Activated CD8-positive, alpha-beta memory T cell treated with anti-CD3 and anti-CD28 coated beads for 1 hour (primary cell): ENCODE measurements at places on chromosomes 7 and 10.

DNA sequence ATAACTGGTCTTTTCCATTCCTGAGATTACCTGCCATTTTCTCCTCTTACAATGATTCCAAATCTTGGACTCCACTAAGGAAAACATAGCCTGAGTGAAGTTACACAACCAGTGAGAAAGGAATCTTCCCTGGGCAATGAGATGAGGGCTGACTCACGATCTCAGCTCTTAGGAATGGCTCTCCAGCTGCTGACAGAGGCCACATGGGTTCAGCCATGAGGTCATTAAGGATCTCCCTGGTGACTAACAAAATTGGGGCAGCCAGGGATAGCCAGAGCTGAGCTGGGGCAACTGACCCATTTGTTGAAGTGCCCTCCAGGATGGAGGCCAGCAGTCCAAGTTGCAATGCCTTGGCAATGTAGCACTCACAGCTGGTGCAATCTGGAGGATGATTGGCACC, 78.7 kb upstream of the MKLN1 start:
- DNase-seq: no peak

DNA sequence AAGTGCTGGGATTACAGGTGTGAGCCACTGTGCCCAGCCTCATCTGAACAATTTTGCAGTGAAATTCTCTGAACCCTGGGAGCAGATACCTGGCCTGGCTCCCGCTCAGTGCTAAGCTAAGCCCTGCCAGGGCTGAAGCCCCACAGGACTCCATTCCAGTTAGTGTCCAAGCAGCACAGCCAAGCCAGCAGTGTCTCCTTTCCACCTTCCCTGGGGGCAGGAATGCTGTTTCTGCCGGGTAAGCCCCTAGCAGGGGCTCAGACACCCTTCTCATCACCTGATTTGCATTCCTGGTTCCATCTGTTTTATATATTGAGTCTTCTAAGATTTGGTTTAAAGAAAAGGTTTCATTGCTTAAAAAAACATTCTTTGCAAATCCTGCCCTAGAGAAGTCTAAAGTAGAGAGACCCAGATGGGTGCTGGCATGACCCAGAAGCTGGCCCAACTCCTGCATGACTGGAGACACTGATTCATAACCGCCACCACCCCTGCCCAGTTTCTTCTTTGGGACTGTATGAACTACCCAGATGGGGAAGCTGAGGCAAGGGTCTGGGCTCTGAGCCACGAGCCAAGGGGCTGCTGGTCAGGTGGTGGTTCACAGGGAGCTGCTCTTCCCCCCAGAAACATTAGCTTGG, 14.0 kb downstream of the SLC13A4 start:
- DNase-seq: no peak

- no peak for DNase-seq
These were observed 161.9 kb upstream of the WNT16 start for GRCh38 chr7:121166916-121167315.

DNA sequence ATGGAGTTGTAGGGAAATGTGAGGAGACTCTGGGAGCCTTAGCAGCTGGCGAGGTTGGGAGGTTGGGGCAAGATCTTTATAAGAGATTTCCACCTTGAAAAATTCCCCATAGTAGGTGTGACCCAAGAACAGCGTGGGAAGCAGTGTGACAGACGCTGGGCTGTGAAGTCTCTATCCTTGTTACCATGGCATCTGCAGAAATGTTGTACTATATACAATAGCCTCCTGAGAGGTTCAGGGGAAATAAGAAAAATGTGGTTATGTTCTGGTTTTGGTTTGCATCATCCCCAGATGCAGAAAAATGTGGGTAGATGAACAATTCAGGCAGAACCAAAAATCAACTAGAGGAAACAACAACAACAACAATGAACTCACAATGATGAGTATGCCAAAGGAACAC, 498.6 kb downstream of the SH2D4B start:
- DNase-seq: no peak

DNA sequence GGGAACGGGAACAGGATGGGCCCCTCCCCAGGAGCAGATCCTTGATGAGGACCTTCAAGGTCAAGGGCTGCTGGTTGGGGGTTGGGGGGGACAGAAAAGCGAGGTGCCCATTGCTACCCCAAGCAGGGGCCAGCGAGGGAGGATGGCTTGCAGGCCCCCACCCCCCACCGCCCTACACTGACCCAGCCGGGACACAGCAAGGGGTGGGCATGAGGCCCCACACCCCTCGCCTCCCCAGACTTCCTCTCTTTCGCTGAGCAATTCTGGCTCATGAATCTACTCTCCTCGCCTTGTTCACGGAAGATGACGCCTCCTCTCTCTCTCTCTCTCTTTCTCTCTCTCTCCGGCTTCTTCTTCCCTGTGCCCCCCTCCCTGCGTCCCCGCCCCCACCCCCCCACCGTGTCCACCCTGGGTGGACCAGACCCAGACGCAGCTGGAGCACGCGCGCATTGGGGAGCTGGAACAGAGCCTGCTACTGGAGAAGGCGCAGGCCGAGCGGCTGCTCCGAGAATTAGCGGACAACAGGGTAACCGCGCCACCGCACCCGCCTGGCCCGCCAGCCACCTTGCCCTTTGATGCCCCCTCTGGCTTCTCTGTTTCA, 81.1 kb upstream of the GTF2IRD1 start:
- DNase-seq: no peak

DNA sequence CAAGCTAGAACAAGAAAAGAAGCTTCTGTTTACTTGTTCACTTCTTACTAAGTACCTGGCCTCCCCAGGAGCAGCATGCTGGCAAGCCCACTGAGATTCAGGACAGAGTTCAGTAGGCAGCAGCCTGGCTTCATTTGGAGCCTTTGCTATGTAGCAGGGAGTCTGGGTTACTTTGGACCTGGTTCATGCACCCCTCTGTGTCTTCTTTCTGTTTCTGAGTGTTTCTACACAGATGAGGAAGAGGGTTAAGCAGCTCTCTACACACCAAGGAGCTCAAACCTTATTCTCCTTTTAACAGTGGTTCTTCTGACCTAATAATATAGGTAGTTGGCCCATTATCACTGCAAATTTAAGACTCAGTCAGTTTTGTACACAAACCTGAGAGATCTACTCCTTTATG, 152.9 kb downstream of the ARID5B start:
- DNase-seq: no peak

DNA sequence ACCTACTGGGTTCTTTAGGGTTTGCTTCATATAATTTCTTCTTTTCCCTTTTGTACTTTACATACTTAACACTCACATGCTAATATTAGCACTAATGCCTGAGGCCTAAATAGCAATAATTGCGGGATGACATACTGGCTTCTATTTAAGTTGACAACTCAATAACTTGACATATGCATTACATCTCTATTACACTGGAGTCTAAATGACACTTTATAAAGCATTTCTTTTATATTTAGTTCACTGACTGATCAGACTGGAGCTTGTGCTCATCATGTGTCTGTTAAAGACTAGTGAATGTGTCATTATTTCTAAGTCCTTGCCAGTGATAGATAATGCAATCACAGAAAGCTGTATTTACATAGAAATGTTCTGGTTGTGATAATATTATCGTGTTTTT, 472.1 kb upstream of the SEMA3A start:
- no peak for DNase-seq

- no peak for DNase-seq
These were observed 457 bp downstream of the NSUN5 start for GRCh38 chr7:73308074-73308664.

DNA sequence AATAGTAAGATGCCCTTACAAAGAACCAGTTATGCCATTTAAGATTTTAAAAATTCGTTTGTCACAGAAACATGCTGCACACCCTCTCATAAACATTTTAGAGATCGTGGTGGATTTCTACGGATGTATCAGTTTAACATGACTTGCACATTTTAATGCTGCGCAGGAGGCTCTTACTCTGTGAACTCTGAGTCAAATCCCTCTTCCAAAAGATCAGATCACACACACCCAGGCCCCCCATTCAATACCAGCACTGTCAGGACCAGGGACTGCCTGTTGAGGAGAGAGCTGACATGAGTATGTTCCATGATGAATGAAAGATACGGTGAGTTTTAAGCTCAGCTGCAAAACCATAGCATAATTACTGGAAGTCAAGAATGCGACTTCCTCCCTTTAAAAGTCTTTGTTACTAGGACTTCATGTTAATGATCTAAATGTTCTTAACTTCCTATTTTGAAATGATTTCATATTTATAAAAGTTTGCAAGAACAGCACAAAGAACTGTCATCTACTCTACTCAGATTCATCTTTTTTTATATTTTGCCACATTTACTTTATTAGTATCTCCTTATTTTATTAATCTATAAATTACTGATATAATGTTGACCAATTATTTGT, 500.2 kb downstream of the GLRX3 start:
- DNase-seq: no peak

- no peak for DNase-seq
These were observed 29.7 kb downstream of the GBX1 start for GRCh38 chr7:151137791-151138152.

- DNase-seq: no peak
These were observed 2.2 kb downstream of the PRRT4 start for GRCh38 chr7:128359336-128359735.

- no peak for DNase-seq
These were observed 22.3 kb upstream of the TMEM72 start for GRCh38 chr10:44888886-44889285.

- DNase-seq: no peak
These were observed 6.4 kb downstream of the KNDC1 start for GRCh38 chr10:133166504-133166827.

DNA sequence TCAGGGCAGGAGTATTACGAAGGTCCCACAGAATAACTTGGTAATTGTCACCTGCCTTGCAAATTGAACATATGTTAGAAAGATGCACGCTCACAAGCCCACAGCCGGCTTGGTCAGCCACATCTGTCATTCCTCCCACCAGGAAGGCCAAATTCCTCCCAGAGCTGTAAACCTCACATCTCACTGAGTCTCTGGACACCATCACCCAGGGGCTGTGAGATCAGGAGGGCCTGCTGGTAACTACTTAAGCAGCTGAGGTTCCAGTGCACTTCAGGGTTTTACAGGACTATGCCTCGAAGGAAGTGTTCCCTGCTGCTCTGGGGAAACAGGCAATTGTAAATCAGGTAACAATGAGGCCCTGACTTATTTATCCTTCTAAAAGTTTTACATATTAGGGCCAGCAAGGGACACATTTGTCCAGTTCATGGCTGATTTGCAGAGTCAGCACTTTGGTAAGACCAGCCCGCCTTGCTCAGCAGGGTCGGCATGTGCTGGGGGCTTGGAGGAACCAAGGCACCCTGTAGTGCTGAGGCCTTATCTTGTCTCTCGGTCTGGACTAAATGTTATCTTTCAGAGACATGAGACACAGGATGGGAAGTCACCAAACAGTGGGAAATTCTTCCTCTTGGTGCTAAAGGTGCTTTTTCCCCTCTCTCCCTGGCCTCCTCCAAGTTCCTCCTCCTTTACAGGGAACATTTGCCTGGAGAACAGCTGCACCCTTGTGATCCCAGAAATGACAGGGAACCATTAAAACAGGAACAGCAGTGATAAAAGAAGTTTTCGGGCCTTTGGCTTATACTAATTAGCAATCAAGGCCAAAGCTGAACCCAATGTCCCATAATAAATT, 34.3 kb downstream of the PYROXD2 start:
- DNase-seq: no peak

- DNase-seq: no peak
These were observed at the start of gene TBX20 for GRCh38 chr7:35253710-35254495. TBX20 (minus strand) TSS chr7:35254100; CDS start chr7:35253620, 480 bp downstream.

GRCh38 chr10:108812296-108812695, 1111.0 kb downstream of the XPNPEP1 start:
- no peak for DNase-seq

DNA sequence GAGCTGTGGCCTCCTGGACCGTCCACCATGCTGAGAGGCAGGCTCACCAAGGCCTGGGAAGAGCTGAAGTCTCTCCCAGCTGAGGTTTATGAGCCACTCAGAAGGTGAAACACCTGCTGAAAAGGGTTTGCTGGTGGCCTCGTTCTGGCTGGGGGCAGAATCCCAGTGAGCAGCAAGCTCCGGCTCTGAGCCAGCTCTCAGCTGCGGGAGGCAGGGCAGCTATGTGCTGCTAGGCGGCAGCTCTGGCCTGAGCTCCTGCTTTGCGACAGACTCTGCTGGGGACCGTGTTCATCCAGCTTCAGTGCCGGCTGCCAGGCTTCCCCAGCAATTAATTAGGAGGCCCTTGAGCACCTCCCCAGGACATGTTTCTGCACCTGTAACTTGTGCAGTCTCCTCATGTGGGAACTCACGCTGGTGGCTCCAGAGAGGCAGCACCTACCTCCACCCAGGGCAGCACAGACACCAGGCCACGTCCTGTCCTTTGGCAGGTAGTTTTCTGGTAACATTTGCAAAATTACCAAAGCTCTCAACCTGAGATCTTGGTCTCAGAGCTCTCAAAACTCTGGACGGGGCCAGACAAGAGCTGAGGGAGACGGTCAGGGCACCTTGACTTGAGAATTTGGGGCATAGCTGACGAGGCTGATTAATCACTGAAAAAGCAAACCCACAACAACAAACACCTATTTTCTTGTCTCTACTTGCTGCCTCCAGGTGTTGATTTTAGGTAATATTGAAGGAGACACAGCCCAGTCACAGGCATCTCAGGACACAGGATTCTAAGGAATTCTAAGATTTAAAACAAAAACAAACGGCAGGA, 185.0 kb downstream of the TCERG1L start:
- no peak for DNase-seq

GRCh38 chr10:104807581-104808310, 166.7 kb downstream of the SORCS3 start:
- no peak for DNase-seq

GRCh38 chr10:79444199-79445119, 965 bp downstream of the ZCCHC24 start:
- no peak for DNase-seq

GRCh38 chr7:44195889-44196288, 4.9 kb upstream of the YKT6 start:
- no peak for DNase-seq

DNA sequence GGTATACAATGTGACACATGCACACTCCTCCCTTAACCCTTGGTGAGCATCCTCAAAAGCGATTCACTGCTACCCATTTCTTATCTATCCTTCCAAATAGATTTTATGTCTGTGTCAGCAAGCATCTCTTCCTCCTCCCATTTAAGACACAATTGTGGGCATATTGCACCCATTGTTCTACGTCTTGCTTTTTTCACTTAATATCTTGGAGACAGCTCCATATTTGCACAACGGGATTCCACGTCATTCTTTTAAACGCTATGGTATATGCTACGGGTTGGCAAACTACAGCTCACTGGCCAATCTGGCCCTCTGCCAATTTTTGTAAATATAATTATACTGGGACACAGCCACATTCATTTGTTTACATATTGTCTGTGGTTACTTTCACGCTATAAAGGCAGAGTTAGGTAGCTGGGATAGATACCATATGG, 88.6 kb downstream of the RNF216 start:
- DNase-seq: no peak

- no peak for DNase-seq
These were observed 4.6 kb downstream of the KCNIP2 start for GRCh38 chr10:101839002-101839401.
